ENCODE measurements at places on chromosomes 4 and X.

GRCh38 chr4:179536694-179537093 lies 2094.5 kb upstream of the AGA start:
- DNase-seq, result no peak

- DNase-seq, result no peak
Observed at GRCh38 chrX:18797141-18797540, 89.7 kb downstream of the PPEF1 start.

- no peak for DNase-seq
Observed at GRCh38 chrX:129572422-129572821, 32.4 kb downstream of the OCRL start.

GRCh38 chr4:120630427-120630826 lies 292.1 kb downstream of the PRDM5 start:
- no peak for DNase-seq

DNA sequence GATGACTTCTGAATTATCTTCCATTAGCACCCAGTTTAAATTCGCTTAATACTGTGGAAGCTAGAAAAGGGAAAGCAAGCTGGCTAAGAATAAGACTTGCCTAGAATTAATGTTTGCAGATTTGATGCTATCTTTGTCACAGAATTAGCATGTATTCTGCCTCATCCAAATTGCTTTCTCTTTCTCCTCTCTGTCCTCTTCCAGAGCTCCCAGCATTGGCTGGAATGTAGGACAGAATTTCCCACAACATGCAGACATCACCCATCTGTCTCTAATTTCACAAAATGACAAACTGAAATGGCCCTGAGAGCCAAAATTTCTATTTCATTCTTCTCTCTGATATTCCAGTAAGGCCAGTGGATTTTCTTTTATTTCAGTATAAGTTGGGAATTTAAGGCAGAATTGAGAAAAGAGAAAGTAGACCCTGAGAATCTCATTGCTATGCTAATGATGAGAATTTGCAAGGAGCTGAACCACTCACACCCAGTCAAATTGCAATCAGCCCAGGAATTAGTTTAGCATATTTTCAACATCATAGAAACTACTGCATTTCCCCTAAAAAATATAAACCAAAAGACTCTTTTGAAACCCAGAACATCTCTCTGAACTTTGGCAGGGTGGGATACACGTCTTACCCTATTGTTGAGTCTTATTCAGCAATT lies 188.8 kb downstream of the RCHY1 start:
- DNase-seq, result no peak

- DNase-seq, result no peak
Observed at GRCh38 chrX:8639949-8640475, 91.9 kb downstream of the ANOS1 start.

DNA sequence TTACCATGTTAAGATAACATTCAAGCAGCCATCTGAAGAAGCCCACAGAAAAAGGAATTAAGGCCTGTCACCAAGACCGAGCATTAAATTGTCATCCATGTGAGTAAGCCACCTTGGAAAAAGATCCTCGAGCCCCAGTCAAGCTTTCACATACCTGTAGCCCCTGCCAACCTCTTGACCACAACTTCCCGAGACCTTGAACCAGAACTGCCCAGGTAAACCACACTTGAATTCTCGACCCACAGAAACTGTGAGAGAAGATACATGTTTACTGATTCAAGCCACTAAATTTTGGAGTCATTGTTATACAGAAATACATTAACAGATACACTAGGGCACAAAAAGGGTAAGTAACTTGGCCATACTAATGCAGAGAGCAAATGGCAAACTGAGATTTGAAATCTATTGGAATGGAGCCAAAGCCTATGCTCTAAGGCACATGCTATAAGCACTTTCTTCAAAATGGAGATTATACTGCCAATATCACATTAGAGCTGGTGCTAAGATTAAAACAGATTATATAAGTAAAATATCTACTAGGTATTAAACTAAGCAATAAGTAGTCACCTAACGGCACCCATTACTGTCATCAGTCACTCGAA lies 49.5 kb downstream of the FAM13A start:
- no peak for DNase-seq

DNA sequence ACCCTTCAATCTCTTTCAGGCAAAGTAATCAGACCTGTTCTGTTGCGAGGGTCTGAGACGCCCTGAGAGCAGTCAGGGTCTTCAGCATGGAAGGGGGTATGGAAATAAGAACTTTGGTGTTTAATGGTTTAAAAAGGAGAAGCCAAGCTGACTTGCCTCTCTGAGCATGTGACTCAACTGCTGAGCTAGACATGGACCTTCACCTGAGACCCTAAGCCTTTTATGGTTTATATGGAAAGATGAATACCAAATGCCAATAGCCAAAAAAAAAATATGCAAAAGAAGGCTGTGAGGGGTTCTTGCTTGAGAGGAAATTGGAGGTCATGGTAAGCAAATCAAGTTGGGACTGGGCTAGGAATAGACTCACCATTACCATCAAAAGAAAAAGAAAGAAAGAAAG lies 30.6 kb downstream of the CHRNA9 start:
- no peak for DNase-seq

DNA sequence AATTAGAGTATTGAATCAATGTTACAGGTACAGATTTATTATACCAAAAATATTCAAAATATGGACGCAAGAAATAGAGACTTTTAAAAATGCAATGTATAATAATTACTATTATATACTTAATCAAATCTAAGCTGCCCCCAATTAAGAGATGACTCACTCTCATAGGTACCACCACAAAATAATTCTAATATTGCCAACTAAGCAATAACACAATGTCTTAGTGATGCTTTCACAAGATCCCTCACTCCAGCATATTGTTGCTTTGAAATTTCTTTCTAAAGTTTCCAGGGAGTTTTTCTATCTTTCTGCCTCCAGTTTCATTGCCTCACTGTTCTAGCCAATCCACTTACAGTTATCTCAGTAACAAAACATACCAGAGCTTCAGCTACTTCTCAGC lies 270.0 kb upstream of the PABPC4L start:
- no peak for DNase-seq

DNA sequence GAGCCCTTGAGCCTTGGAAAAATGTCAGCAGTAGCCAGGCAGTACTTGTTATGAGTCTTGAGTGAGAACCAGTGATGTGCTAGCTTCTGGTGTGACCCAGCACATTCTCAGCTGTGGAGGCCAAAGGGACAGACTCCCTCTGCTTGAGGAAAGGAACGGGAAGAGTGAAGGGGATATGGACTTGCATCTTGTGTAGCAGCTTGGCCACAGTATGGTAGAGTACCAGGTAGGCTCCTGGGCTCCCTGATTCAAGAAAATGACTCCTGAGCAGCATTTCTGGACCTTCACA lies 1601.9 kb upstream of the ADGRL3 start:
- no peak for DNase-seq

GRCh38 chr4:180675359-180675650 lies 1567.9 kb upstream of the TENM3 start:
- DNase-seq, result no peak

DNA sequence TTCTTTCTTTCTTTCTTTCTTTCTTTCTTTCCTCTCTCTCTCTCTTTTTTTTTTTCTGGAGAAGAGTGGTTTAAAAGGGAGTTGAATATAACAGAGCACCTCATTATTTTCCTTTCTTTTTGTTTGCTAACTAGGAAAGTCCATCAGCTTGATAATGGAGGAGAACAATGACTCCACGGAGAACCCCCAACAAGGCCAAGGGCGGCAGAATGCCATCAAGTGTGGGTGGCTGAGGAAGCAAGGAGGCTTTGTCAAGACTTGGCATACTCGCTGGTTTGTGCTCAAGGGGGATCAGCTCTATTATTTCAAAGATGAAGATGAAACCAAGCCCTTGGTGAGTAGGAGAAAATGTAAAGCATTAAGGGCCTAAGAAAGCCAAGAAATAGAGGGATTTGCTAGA lies 95.4 kb downstream of the ARHGAP24 start:
- no peak for DNase-seq

DNA sequence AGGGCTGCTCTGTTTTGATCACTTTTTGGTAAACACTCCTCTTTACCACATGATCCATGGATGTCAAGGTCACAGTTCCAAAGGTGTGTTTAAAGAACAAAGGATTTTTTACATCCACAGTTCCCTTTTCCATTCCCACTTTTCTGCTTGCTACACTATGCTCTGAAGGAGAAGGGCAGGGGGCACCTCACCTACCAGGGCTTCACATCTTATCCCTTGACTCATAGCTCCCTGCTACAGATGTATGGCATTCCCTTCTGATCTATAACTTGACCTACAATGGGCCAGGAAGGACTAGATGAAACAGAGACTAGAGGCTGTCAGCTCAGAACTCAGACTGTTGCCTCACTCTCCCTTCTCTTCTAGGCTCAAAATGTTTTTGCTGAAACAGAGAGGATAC lies 233.1 kb upstream of the RPS6KA3 start:
- no peak for DNase-seq

DNA sequence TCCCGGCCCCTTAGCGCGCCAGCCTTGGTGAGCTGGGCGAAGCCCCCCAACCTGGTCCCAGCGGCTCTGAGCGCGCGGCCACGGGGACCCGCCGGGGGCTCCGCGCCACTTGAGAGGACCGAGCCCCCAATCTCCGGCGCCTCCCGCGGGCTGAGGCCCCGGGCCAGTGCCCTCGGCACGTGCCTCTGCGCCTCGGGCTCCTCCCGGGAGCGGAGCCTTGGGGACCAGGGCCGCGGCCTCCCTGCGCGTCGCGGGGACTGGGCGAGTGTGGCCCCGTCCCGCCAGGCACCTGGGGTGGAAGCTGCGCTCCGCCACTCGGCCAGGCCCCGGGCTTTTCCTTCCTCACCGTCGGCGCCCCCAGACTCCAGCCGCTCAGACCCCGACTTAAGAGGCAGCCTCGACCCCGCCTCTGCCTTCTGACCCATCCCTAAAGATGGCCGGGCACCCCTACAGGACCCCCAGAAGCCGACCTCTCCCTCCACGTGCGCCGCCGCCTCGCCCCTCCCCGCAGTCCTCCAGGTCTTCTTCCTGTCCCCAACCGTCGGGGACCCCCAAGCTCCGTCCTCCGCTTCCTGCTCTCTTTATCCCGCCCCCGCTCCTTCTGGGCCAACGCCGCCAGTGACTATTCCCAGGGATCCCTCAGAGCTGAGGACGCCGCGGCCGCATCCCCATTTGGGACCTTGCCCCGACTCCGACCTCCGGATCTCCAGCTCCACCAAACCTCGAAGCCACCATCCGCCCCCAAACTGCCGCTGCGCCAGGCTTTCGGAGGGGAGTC lies 752 bp downstream of the ERAS start:
- DNase-seq, result no peak

DNA sequence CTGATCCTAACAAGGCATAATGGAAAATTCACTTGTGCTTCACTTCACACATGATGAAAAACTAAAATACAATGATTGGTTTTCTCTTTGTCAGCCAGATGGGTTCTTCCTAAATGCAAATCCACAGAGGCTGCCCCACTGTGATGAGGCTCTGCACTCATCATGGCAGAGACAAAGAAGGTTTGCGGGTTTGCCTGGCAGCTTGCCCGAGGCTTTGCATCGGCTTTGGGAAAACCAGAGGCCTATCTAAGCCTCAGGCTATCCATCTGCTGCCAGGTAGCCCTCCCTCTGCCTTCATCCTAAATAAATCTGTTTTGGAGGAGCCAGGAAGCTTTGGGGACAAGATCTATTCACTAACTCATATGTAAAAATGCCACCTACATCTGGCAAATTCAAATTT lies 244.2 kb downstream of the PACRGL start:
- DNase-seq, result no peak

DNA sequence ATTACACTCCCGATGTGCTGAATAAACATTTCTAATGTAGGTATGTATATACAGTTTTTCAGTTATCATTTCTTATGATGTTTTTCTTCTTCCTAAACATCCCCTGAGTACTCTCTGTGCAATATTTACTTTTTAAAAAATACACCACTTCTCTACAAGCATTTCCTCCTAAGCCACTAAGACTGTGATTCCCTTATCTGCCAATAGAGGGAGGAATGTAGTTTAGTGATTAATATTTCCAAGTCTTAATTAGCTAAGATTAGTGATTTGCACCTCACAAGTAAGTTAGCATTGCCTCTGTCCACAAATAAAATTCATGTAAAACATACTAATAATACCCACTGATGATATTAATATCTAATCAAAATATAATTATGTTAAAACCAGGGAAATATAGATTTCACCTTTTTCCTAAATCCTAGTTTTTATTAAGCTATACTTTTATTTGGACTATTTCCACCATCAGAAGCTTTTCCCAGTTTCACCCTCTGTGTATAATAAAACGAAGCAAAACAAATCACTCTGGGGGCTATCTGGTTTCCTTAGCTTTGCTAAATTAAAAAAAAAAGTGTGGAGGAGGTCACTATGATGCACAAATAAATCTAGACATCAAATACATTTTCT lies 909.1 kb downstream of the FAT4 start:
- no peak for DNase-seq

DNA sequence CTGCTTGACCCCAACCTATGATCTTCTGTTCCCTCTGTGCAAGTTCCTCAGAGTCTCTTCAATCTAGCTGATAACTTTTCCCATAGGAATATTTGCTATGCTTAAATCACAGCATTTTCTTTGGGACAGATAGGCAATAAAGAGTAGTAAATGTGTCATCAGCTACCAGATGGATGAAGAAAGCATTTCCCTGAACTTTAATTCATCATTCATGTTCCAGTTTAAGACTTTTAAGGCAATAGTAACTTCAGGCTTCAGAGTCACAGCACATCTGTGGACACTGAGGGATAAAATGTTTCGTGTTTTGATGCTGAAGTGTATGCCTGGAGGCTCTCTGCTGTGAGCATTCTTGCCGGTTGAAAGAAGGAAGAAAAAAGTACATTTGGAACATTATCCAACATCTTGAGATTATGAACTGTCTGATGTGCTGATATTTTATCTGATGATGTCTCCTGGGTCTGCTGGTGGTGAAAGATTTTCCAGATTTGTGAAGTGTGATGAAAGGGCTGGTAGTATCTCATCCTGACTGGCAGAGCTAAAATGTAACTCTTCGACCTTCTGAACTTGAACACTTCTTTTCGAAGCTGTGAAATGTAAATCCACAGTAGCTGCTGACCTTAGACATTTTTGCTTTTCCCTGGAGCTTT lies 133.7 kb downstream of the DCLK2 start:
- no peak for DNase-seq

DNA sequence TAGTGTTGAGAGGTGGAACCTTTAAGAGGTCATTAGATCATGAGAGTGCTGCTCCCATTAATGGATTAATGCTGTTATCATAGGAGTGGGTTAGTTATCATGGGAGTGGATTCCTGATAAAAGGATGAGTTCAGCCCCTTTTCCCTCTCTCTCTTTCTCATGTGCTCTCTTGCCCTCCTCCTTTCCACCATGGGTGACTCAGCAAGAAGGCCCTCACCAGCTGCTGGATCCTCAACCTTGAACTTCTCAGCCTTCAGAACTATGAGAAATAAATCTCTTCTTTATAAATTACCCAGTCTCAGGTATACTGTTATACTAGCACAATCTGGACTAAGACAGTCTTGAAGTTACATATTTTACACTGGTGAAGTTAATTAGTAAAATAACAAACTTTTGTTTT lies 10.0 kb upstream of the CDKL5 start:
- DNase-seq, result no peak

DNA sequence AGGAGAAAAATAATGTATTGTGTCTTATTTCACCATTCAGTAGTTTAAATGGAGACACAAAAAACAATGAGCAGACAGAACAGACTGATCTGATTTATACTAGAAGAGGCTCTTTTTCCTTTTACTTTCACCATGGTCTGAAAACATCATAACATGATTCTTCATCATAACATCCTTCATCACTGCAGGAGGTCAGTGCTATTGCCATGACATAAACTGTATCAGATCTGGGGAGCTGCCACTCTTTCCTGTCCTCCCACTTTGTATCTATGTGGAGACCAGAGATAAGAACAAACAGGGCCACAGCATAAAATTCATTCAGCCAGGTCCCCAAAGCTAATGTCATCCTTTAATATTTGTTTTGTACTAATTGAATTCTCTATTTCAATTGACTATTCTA lies 25.2 kb downstream of the SOD3 start:
- DNase-seq, result no peak

- no peak for DNase-seq
Observed at GRCh38 chr4:14667624-14668151, 334.6 kb upstream of the CPEB2 start.
